ENCODE measurements at places on chromosomes 2 and 18.
A peak's percentile ranks its signal among the peaks of the same experiment; 100 is the strongest.

DNA sequence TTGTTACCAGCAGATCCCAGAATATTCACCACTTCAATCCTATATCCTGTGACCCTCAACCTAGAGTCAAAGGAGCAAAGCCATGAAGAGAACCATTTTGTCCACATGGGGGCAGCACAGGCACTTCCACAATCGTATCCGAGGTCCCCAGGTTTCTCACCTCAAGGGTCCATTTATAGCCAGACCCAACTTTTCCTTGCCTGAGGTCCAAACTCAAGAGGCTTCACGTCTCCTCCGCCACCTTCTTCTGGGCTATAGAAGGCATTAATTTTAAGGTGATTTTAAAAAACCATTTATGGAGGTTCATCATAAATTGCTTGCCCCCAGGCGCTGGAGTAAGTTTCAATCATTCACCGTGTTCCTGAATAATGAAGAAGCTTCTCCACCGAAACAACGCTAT, 111.6 kb upstream of the NABP1 start:
- DNase-seq, result peak; percentile 33

- no peak for DNase-seq
Measured at GRCh38 chr2:139007130-139007529, 226.9 kb upstream of the NXPH2 start.

GRCh38 chr18:5311301-5311989, 15.9 kb upstream of the ZBTB14 start:
- no peak for DNase-seq

- no peak for DNase-seq
Measured at GRCh38 chr2:120161190-120161589, 62.0 kb downstream of the TMEM185B start.

- no peak for DNase-seq
Measured at GRCh38 chr2:213157242-213157641, 5.8 kb upstream of the IKZF2 start.
